NCI-H446 treated with DMSO at 0.1 percent for 48 hours (cell line): ENCODE measurements at places on chromosomes 13 and 19.

DNA sequence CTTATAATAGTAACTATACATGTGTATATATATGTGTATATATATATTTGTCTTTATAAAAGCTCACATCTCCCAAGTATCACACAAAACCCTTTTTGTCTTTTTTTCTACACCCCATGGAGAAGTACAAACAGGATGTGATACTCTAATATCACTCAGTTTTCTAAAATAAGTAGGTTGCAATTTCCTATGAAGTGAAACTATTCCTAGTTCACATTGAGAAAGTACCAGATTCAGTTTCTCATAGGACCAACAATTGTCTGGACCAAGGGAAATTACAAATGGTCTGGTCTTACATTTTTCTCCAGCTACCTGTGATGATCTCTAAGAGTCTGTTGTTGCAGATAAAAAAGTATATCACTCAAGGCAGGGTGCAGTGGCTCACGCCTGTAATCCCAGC is 17.9 kb upstream of the LILRB1 start:
- DNase-seq = no peak

GRCh38 chr13:105255472-105255871 is 1280.0 kb downstream of the EFNB2 start:
- no peak for DNase-seq

DNA sequence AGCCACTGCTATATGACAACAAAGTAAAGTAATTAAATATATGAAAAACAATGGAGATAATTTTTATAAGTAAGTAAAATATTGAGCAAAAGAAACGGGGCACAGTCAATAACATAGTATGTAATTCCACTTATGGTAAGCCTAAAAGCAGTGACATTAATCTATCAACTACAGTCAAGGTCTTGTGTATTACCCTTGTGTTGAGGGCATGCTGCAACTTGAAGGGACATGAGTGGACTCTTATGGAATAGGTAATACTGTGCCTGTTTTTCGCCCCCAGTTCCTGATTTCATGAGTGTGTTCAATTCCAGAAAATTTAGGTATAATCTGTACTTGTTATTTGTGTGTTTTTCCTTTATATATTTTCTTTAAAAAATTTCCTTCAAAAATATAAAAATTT is 201.3 kb upstream of the SLITRK6 start:
- DNase-seq = no peak

DNA sequence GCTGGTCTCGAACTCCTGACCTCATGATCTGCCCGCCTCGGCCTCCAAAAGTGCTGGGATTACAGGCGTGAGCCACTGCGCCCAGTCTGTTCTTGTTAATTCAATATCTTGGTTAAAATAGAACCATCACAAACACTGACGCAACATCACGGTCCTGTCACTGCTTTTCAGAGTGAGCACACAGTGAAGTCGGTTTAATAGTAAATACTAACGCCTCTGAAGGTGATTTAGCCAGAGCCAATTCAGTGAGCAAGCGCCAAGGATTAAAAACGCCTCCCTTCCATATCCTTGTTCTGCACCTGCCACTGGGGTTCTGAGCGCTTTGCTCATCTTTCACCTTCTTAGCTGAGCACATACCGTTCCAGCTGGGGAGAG is 30.3 kb downstream of the LAMP1 start:
- DNase-seq = no peak

GRCh38 chr13:20475927-20476691 is 49.5 kb downstream of the CRYL1 start:
- no peak for DNase-seq

- DNase-seq = no peak
Measured at GRCh38 chr13:37397535-37397934, 201.0 kb downstream of the POSTN start.

GRCh38 chr19:28446511-28446910 is 766.4 kb downstream of the UQCRFS1 start:
- DNase-seq = no peak

GRCh38 chr19:51093101-51093500 is 10.4 kb upstream of the KLK14 start:
- no peak for DNase-seq

GRCh38 chr19:33376423-33376822 is 2.9 kb downstream of the CEBPG start:
- no peak for DNase-seq

DNA sequence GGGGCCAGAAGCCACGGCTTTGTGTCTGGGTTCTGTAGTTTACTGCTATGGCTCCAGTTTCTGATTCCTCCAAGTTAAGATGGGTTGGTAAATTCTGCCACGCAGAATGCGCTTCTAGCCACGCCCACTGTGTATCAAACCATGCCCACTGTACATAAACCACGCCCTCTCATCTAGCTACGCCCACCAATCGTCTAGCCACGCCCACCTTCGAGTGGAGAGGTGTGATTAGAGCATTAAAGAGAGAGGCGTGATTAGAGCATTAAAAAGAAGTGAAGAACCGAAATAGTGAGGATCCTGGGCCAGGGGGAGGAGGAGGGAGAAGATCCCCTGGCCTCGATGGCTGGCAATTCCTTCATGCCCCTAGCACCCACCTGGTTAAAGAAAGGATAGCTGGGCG is 43.7 kb upstream of the ADGRE5 start:
- DNase-seq = no peak

DNA sequence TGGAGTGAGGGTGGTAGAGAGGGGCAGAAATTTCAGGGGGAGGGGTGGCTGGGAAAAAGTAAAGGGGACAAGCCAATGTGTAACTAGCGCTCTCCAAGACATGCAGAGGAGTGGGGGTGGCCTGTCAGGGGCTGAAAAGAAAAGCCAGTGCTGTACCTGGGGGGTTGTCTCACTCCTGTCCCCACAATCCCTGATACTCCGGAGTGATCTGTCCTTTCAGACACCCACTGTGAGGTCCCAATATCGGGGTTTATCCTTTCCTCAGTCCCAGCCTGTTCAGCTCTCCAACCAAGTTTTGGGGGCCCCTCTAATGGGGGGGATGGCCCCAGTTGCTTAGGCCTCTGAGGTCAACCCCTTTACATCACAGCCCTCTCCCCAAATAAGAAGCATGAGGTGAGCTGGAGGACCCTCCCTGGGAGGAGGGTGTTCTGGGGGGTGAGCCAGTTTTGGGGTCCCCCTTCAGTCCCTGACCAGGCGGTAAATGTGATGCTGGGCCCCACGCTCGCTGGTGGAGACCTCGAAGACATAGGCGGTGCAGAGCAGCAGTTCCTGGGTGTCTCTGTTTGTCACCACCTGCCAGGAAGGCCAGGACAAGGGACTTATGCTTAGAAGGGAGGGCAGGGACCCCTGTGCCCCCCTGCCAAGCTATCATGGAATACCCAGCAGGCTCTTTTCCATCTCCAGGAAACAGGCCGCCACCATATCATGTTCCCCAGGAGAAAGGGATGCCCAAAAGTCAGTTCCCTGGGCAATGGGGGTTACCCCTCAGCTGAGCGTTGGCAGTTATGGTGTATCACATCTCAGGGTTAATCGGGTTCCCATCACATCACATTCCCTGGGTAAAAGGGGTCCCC is 5.9 kb downstream of the CD37 start:
- DNase-seq = no peak

GRCh38 chr13:97856304-97856675 is 97.2 kb upstream of the IPO5 start:
- no peak for DNase-seq

- no peak for DNase-seq
Measured at GRCh38 chr13:33756929-33757328, 61.0 kb upstream of the RFC3 start.

DNA sequence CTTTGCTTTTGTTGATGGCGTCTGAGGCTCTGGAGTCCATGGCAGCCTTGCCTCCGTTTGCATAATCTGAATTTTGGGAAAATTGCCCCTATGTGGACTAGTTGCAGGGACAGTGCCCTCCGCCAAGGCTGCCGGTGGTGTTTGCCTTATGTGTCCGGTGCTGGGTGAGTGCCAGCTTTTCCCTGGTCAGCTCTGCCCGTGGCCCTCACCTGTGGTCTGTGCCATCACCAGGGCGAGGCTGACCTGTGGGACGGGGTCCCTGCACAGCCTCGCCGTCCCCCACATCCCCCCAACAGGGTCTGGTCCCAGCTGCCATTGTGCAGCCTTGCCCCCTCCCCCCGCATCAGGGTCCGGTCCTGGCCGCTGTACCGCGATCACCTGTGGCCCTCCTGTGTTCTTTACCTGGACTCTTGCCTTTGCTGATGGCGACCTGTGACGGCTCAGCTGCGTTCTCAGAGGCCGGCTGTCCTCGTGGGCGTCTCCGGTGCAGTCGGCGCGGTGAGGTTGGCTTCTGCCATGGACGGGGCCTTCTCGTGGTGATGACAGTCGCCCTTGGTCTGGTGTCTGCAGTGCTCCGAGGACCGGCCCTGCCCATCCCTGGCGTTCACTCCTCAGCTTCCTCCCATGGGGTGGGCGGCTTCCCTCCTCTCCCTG is 12.6 kb downstream of the CSNK1G2 start:
- no peak for DNase-seq

DNA sequence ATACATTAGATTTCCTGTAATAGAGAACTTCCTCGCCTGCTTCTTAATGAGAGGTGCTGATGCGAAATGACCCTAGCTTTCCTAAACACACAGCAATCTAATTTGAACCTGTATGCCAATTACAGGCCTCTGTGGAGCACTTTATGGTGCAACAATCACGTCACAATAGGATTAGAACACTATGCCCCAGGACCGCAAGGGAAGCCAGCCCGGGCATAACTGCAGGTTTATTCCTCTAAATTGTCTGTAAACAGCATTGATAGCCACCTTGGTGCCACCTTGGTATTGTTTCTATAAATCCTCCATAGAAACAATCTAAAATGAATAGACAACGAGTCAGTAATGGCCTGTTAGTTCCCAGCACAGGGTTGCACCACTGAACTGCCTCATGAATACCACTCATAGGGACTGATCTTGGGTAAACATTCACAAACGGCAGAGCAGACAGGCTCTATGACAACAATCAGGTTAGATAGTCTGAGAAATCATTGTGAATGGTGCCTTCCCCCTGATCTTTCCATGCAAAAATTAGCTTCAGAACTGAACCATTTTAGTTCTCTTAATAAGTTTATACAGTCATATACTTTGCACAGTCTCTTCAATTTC is 182.5 kb upstream of the OBI1 start:
- DNase-seq = no peak

DNA sequence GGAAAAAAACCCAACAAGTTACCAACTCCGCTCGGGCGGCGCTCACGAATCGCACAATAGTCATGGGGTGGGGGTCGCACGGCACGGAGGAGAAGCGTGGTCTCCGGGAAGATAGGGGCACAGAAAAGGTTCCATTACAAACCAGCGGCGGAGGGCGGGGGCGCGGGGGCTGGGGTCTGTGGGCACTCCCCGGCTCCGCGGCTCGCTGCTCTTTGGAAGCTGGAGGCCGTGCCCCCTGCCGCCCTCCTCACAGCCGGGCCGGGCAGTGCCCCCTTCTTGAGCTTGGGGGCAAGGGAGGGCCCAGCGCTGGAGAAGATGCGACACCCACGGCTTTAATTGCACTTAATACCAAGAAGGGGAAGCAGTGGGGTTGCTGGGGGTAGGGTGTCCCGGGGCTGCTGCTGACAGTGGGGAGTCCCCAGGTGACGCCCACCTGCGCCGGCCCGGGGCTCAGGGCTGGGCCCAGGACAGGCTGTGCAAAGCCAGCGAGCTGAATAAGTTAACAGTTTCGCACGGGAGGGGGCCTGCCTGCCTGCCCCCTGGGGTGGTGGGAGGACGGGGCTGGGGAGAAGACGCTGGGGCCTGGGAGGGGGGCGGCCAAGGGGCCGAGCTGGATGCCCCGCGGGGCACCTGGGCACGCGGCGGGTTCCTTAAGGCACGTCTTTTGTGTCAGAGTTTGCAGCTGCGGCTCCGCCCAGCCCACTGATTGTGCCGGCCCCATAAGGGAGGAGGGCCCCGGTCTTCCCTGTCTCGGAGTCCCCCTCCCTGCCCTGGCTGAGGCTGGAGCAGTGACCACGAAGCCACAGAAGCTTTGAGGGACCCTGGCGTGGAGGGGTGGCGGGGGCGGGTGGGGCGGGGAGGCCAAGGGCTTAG is 9.8 kb downstream of the DCAF15 start:
- no peak for DNase-seq

DNA sequence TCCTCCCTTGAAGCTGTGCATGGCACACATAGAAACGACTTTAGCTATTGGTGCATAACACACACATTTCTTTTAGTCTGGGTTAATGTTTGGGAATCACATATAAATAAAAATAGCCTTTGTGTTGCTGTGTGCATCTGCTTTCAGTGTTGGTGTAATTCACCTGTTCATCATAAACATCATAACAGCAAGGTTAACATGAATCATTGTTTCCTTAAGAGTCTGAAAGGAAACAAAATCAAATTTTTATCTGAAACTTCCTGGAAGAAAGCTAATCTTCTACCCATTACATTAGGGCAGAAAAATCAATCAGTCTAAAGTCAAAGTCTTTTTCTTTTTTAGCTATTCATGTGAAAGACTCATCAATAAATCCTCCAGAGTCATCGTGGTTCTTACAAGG is 35.0 kb upstream of the TNFSF11 start:
- DNase-seq = no peak

DNA sequence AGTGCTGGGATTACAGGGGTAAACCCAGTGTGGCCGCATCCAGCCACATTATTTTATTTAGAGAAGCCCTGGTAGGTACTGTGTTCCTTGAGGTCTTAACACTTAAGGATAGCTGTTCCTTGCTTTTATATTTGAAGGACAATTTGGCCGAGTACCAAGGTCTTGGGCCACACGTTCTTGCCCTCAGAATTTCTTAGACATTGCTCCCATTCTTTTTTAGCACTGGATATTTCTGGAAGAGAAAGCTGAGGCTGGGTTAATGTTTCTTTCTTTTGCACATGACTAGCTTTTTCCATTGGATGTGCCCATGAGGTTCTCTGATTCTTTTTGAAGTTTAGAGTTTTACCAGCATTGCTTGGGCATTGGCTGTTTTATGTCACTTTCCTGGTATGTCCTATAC is 5.5 kb upstream of the RNF113B start:
- DNase-seq = no peak

GRCh38 chr19:533364-534058 is 2.0 kb downstream of the CDC34 start:
- DNase-seq = no peak

- DNase-seq = no peak
Measured at GRCh38 chr13:109166804-109167203, 537.4 kb downstream of the MYO16 start.

- DNase-seq = no peak
Measured at GRCh38 chr19:29804493-29804892, 7.3 kb upstream of the CCNE1 start.
